Posterior cingulate gyrus (tissue), 11 donors: ENCODE measurements at places on chromosomes 11 and 22.

DNA sequence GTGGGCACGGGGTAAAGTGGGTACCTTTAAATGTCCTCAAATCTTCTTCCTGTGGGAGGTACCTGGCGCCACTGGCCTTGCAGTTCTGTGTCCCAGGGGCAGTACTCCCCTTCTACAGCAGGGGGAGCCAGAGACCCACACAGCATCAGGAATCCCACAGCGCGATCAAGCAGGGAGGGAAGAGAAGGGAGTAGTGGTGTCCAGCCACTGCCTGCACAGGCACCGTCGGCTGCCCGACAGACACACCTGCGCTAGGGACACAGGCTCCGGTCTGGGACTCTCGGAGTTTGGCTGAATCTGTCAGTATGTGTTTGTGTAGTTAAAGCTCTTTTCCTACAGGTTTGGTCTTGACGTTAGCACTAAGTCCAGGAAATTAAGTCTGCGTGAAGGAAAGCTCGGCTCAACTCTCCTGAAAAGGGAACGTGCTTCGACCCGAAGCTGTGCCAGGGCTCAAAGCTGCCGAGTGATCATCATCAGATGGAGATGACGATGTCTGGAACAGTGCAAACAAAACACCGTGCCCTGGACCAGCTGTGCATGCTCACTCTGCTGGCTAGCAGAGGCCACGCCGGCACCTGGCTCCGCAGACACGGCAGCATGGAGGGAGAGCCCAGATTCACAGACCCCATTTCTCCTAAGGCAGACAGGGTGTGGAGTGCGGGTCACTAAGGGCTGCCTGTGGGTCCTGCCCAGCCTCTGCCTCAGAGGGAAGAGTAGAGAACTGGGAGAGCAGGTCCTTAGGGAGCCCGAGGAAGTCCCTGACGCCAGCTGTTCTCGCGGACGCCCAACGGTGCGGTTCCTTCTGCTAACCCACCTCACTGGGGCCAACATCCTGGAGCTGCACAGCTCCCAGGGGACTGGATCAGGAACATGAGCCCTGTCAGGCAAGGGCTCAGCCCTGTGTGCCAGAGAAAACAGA is 56.0 kb upstream of the BID start:
- peak; percentile 96 for DNase-seq

DNA sequence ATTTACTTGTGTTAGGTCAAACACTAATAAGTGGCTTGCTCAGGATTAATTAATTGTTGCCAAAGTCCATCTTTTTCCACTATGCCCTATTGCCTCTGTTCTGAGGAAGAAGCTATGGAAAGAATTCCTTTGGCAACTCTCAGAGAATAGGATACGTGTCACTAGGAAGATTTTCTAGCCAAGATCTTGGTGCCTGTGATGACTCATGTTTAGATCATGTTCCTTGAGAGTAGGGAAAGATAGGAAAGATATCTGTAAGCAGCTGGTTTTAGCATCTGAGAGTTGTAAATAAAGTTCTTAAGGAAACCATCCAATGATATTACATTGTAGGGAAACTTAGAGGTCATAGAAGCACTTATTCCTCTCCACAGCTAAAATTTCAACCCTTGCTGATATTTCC is 15.7 kb downstream of the SLN start:
- no peak for DNase-seq

- DNase-seq, result no peak
Observed at GRCh38 chr11:35812828-35813227, 131.0 kb upstream of the LDLRAD3 start.

- no peak for DNase-seq
Observed at GRCh38 chr22:17369439-17370025, at the start of gene CECR2. CECR2 (plus strand) TSS chr22:17369460; CDS start chr22:17369784, 324 bp downstream.

- DNase-seq, result no peak
Observed at GRCh38 chr11:2665526-2666400, 34.0 kb downstream of the KCNQ1OT1 start.

- no peak for DNase-seq
Observed at GRCh38 chr11:34721646-34722045, 100.8 kb downstream of the EHF start.

DNA sequence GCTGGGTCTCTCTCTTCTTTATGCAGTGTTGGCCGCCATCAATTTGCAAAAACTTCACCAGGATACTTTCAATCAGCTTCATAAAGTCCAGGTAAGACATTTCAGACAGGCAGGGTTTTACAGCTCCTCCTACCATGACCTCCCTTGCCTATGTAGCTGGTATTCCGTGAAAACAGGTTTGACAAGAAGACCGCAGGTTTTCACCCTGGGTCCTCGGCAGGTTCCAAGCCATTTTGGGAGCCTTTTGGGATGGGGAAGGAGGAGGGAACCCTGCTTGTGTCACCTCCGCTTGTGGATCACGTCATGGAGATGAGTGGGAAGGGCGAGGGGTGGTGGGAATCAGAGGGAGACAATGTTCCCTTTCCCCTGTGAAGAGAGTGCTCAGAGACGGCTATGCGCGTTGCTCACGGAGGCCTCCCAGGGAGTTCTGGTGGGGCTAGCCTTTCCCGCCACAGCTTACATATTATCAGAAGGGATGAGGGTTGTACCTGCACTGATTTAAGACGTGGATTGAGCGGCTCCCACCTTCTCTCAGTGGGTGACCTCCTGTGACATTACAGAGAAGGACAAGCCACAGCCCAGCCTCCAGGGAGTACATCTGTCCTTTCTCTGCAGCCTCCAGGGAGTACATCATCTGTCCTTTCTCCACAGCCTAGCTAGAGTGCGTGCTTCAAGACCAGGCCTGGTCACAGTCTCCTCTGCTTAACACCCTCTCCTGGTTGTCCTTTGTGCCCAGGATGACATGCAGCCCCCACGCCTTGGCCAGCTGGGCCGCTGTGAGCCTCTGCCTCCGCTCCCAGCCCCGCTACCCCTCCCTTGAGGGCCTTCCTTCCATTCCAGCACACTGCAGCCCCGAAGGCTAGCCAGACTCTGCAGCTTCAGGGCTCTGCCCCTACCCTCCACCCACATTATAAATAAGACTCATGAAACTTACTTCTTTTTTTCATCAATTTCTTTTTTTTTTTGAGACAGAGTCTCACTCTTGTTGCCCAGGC is 17.2 kb downstream of the GLB1L3 start:
- DNase-seq, result no peak

GRCh38 chr11:26297189-26297975 is 34.5 kb upstream of the ANO3 start:
- no peak for DNase-seq
